Stimulated activated CD4-positive, alpha-beta T cell treated with anti-CD3 and anti-CD28 coated beads, Interleukin-15, amount 100 ng/mL, for 1 hour (primary cell): ENCODE measurements at places on chromosomes 5 and 9.

- no peak for DNase-seq
These were observed 372.7 kb downstream of the TMEM38B start for GRCh38 chr9:106066940-106067524.

DNA sequence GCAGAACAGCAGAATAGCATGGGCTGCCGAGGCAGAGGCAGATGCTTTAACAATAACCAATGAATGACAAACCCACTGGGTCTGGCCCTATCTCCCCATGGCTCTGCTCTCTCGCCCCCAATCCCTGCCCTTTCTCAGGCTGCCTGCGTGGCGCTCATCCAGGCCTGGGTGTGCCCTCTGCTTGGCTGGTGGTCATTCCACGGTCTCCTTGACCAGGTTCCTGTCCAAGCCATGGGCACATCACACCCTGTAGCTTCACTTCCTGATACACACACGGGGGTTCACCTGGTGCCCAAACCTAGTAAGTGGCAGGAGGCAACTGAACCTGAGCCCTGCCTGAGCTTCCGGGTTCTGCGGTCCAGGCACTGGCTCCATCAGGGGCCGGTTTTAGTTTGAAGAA is 87.6 kb downstream of the DAP start:
- DNase-seq: no peak

DNA sequence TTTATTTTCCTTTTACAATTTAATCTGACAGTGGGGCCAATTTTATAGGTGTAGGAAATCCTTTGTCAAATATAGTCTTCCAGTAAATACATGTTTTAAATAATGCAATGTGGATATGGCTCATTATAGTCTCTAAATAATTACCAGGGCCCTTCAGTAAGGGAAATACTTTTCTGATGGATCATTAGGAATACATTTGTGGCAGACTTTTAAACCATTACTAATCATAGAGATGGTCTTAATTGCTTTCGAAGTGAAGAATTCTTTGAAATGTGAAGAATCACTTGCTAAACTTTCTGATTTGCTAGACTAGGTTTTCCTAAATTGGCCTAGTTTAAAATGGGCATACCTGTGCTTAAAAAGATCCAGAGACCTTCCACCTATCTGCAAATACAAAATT is 105.6 kb upstream of the ELL2 start:
- DNase-seq: no peak

- no peak for DNase-seq
These were observed 155.7 kb downstream of the DROSHA start for GRCh38 chr5:31375999-31376720.

GRCh38 chr5:5886812-5887486 is 464.5 kb downstream of the ICE1 start:
- DNase-seq: no peak
